AG04450 (cell line): ENCODE measurements at places on chromosomes 16 and 17.

DNA sequence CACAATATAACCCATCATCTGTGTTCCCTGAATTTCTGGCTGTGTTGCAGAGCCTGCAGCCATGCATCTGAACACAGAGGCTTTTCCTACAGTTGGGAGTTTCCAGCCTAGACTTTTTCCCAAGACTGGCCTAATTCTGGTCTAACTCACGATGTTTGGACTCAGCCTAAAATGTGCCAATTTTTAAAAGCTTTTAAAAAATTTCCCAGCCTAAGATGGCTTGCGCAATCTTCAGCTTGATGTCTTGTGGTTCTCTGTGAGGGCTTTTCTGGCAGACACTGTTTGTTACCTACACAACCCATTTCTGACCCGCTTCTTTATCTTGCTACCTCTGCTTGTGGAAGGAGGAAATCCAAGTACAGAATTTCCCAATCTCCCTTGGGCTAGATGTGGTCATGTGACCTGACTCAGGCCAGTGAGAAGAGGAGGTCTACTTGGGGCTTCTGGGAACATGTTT lies 72.7 kb upstream of the GAS7 start:
- no peak for DNase-seq

- no peak for DNase-seq
These were observed 105.9 kb upstream of the CACNG3 start for GRCh38 chr16:24150282-24150681.

GRCh38 chr17:31136319-31136718 lies 41.5 kb downstream of the NF1 start:
- DNase-seq: no peak

- DNase-seq: no peak
These were observed 40.4 kb upstream of the SLFN13 start for GRCh38 chr17:35488991-35489390.

DNA sequence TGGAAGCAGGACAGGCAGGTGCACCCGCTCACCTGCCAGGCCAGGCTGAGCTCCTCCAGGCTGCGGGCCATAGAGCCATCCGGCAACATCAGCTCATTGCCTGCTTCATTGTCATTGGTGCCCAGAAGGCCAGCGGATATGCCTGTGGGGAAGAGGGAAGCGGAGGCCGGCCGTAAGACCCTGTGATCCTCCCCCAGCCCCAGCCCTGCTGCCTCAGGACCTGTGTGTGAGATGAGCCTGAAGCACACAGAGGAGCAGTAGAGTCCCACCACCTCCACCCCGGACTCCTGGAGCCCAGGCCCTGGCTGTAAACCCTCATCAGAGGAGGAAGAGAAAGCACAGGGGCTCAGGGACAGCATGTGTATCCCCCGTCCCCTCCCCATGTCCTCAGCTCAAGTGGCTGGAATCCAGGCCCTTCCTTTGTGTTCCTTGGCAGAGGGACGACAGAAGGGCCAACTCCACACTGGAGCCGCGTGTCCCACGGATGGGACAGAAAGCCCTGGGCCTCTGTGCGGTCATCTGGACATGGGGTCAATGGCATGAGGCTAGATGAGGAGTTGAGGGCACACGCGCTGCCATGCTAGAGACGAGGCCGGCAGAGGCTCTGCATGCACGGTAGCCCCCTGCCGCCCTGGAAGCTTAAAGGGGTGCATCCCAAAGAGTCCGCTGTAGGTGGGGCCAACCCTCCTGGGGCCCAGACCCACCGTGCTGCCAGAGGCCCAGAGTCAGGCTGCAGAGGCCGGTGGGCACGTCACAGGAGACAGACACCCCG lies 39.1 kb downstream of the RMI2 start:
- no peak for DNase-seq

- DNase-seq: no peak
These were observed 429 bp downstream of the KIF1C start for GRCh38 chr17:4998027-4998731.

GRCh38 chr17:83012200-83012785 lies 67.1 kb upstream of the METRNL start:
- no peak for DNase-seq

- DNase-seq: no peak
These were observed 125.5 kb upstream of the KCNJ16 start for GRCh38 chr17:69949496-69949895.

DNA sequence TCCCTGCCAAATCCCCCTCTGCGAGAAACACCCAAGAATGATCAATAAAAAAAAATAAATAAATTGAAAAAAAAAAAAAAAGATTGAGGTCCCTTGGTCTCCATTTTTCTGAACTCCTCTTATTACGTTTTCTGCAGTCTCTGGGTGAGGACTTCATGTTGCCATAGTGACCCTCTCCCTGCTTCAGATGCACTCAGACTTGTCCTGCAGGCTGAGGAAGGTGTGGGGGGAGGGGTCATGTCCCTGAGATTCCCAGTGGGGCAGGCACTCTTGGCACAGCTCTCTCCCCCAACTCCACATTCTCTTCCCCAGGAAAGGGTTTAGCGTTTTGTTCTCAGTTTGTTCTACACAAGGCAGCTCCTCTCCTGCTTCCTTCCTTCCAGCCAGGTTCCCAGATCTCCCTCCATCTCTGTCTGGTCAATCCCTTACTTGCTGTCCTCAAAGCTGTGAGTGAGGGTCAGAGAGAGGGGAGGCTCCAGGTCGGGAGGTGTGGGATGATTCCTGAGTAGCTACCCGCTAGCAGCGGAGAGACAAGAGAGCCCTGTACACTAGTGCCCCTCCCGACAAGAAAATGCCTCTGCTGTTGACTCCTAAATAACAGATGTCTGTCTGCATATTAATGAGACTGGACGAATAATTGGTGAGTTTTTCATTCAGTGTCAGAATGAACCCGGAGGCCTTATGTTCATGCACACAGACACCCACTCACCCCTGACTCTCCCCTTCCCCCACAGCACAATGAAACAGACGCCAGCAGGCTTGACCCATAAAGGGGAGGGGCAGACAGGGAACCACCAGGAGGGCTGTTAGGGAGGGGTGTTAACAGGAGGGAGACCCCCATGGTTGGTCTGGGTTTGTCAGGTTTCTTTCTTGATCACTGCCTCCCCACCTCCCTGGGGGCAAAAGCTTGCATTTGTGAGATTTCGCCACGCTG lies 9.2 kb downstream of the RND2 start:
- no peak for DNase-seq
